ENCODE measurements at places on chromosomes 7 and 10. TPM values are rescaled to one million over a fixed set of nuclear protein-coding genes. Genes with fewer than 3 reads are reported as not detected.

PLXNA4 gene
- under 0.01 TPM for total RNA-seq

VIPR2 gene
- not detected for total RNA-seq

NEUROD6 gene
- not detected for total RNA-seq

OPALIN gene
- not detected for total RNA-seq

FHIP2A gene
- total RNA-seq, result 10.7 TPM

WDR11 gene
- 39.5 TPM for total RNA-seq

OR2A7 gene
- total RNA-seq, result 0.89 TPM

COL1A2 gene
- 2,430 TPM for total RNA-seq

EXOC6 gene
- total RNA-seq, result 3.4 TPM

EPHA1 gene
- total RNA-seq, result not detected

ADRB1 gene
- not detected for total RNA-seq

CYP3A4 gene
- not detected for total RNA-seq

MCM10 gene
- 3.2 TPM for total RNA-seq

ARMS2 gene
- total RNA-seq, result not detected

VAX1 gene
- not detected for total RNA-seq

MSS51 gene
- 1.6 TPM for total RNA-seq

VGF gene
- total RNA-seq, result 0.53 TPM

FAM25G gene
- not detected for total RNA-seq

PAPSS2 gene
- 122 TPM for total RNA-seq

AGBL3 gene
- 2.1 TPM for total RNA-seq

GNAI1 gene
- 35.7 TPM for total RNA-seq

NXPH1 gene
- total RNA-seq, result not detected

SLC13A1 gene
- not detected for total RNA-seq

TMEM196 gene
- not detected for total RNA-seq

SFTPA1 gene
- total RNA-seq, result not detected

CTTNBP2 gene
- total RNA-seq, result 0.18 TPM

ETV1 gene
- 20.8 TPM for total RNA-seq

SRRM3 gene
- total RNA-seq, result 4.6 TPM

TEX47 gene
- not detected for total RNA-seq

PRPS1L1 gene
- not detected for total RNA-seq

CYREN gene
- 19.3 TPM for total RNA-seq

ADIRF gene
- total RNA-seq, result 35.6 TPM

NKX1-2 gene
- not detected for total RNA-seq

PHKG1 gene
- not detected for total RNA-seq

ELFN1 gene
- total RNA-seq, result 0.89 TPM

KMT2E gene
- 22.5 TPM for total RNA-seq

FFAR4 gene
- total RNA-seq, result not detected

LFNG gene
- total RNA-seq, result 3.5 TPM

CFAP69 gene
- 3.4 TPM for total RNA-seq

KCNH2 gene
- 8.7 TPM for total RNA-seq

ST7 gene
- 26.8 TPM for total RNA-seq

RBP4 gene
- not detected for total RNA-seq

CRYGN gene
- total RNA-seq, result not detected

CHAT gene
- not detected for total RNA-seq

RBM17 gene
- 27.1 TPM for total RNA-seq

ATP5F1C gene
- total RNA-seq, result 396 TPM

TBX20 gene
- not detected for total RNA-seq
